ENCODE measurements at places on chromosomes 7 and 10. TPM values are rescaled to one million over a fixed set of nuclear protein-coding genes. Genes with fewer than 3 reads are reported as not detected.

GRCh38 chr10:51257511-51258248 is 183.4 kb downstream of the PRKG1 start:
- no peak for DNase-seq

- no peak for DNase-seq
These were observed 57.5 kb downstream of the CACNB2 start for GRCh38 chr10:18197706-18198105.

DNA sequence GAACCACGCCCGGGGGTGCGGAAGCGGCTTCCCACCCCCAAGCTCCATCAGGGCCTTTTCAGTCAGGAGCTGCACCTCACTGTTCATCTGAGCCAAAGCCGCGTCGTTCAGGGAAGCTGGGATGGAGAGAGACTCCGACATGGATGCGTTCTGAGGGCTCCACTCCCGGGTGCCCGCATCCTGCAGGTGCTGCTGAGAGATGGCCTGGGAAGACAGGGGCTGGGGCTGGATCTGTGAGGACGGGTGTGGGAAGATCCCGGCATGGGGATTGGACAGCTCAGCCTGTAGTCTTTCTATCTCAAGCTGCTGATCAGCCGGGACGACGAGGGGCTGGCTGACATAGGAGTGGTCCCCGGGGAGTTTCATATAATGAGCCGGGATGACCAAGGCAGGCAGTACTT is 45.0 kb upstream of the NMT2 start:
- no peak for DNase-seq

DNA sequence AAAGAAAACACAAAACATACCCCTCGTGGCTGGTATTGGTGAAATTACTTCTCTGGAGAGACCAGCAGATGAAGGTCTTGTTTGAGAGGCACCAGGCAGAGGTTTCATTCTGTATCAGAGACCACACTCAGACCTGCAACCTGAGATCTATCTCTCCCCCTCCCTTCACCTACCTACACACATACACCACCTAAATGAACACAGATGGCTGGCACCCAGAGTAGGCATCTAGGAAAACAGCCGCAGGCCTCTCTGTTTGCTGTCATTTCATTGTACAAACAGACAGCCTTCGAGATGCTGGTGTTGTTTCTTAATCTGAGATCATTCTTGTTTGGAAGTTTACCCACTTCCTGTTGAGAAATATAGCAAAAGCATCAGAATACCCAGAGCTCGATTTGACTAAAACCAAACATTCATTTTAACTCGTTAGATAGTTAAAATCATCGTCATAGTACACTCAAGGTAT is 173.9 kb upstream of the SLC25A13 start:
- DNase-seq, result no peak

DNA sequence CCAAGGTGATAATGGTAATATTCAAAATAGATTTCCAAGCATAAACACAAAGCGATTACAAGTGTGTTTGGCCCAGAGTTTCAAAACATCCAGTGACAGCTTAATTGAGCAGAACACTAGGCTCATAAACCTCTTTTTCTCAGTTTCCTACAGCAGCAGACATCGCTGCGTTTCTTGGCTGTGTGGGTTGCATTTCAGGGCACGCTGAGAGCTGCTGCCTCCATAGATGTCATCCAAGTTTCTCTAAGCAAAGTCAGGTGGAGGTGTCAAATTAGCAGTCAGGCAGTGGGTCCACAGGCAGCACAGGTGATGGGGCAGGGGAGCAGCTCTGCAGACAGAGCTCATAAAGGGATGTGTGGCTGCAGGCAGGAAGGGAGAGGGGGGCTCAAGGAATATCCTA is 50.5 kb upstream of the COL13A1 start:
- no peak for DNase-seq

GRCh38 chr10:650441-650851 is 39.0 kb downstream of the DIP2C start:
- DNase-seq, result no peak

The STX1A gene
- total RNA-seq, result 24.7 TPM

The LDB3 gene
- 0.03 TPM for total RNA-seq

The ITGB8 gene
- 0.11 TPM for total RNA-seq

The HOXA6 gene
- total RNA-seq, result not detected
